ENCODE measurements at places on chromosomes 12 and 14.
A peak's percentile ranks its signal among the peaks of the same experiment; 100 is the strongest.

GRCh38 chr12:57461276-57461916, 1.8 kb downstream of the GLI1 start:
- H3K27me3 ChIP-seq = peaks cover 28% of the 10 kb centered on the region
- H3K4me1 ChIP-seq = peaks cover 49% of the 10 kb centered on the region
- H3K36me3 ChIP-seq = no peaks in the 10 kb centered on the region
- peak overlapping the region; percentile 88 for H3K4me3 ChIP-seq

DNA sequence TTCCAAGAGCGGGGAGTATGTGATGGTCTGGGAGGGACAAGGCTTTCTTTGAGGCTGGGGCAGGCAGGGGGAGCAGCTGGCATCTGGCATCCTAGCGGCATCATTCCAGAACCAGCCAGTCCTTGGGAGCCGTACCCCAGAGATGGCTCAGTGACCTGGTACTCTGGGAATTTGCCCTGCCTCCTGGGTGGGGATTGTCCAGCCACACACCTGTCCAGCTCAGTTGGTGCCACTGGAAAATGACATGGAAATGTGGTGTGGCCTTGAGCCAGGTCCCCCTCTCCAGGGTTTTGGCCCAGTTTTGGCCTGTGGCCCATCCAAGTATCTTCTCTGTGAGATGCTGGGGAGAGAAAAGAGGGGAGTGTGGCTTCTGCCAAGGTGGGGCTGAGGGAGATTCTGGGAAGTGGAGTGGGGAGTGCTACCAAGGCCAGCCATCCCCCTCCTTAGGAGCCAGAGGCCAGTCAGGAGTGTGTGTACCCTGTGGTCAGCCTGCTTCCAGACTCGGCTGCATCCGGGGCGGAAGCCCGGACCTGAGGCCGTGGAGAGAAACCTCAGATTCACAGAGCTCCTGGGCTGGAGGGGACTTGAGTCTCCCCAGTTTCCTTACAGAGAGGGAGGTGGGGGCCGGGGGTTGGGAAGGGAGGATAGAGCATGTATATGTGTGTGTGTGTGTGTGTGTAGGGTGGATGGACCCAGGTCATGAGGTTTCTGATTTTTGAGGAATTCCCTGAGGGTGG, 14.7 kb upstream of the KRT80 start:
- H3K4me1 ChIP-seq = no peaks in the 10 kb centered on the region
- no peaks in the 10 kb centered on the region for H3K36me3 ChIP-seq
- H3K27me3 ChIP-seq = peaks cover 49% of the 10 kb centered on the region
- DNase-seq = no peak

- H3K4me1 ChIP-seq = no peaks in the 10 kb centered on the region
- no peaks in the 10 kb centered on the region for H3K27me3 ChIP-seq
- DNase-seq = no peak
- no peak overlapping the region for H3K4me3 ChIP-seq
- no peak overlapping the region for H3K27ac ChIP-seq
Measured at GRCh38 chr12:79624378-79624777, 66.4 kb downstream of the PAWR start.

DNA sequence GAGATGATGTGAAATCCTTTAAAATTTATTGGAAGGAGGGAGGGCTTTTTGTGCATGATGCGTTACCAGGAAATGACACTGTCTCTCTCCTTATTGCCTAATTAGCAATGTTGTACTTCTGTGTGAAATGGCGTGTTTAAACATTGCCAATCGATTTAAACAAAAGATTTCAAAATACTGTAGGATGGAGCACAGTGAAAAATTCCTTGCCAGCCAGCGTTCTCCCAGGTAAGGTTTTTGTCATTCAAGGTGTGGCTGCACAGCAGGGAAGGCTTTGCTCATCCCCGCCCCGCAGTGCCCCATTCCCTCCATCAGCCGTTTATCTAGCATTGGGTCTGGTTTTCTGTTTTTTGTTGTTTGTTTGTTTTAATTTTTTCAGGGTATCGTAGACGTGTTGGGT, 137.3 kb downstream of the CACNA1C start:
- no peak overlapping the region for H3K4me3 ChIP-seq
- no peak overlapping the region for H3K27ac ChIP-seq
- no peaks in the 10 kb centered on the region for H3K4me1 ChIP-seq
- peaks cover 19% of the 10 kb centered on the region for H3K27me3 ChIP-seq
- DNase-seq = no peak

DNA sequence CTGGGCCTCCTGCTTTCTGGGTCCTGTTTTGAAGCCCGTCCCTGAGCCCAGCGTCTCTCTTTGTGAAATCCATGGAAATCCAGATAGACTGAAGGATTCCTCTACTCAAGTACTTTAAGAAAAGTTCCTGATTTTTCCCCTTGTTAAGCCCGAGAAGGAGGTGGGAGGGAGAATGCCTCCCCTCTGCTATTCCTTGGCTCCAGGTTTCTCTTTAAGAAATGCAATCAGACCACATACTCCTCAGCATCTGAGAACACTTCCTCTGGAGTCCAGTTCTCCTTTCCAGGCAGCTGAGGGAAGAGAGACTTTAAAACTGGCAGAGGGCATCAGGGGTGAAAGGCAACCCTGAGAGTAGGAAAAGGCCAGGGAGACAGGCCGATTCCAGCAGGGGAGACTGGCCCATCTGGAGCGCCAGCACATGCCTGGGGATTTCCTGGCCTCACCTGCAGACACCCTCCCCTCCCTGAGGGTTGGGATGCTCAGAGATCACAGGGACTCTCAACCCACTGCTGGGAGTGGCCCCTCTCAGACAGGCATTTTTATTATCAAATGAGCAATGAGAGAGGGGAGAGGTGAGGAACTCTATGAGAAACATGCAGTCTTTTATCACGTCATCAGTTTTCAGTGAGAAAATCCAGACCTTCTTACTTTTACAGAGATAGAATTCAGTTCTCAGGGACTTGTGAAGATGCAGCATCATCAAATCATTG, 2.0 kb upstream of the EMP1 start:
- H3K4me1 ChIP-seq = peaks cover 16% of the 10 kb centered on the region
- H3K27ac ChIP-seq = no peak overlapping the region
- no peaks in the 10 kb centered on the region for H3K27me3 ChIP-seq
- no peaks in the 10 kb centered on the region for H3K36me3 ChIP-seq
- H3K4me3 ChIP-seq = no peak overlapping the region

GRCh38 chr12:3381059-3382047, 109.7 kb upstream of the PRMT8 start:
- no peaks in the 10 kb centered on the region for H3K4me1 ChIP-seq
- H3K27me3 ChIP-seq = no peaks in the 10 kb centered on the region
- no peak overlapping the region for H3K27ac ChIP-seq
- H3K4me3 ChIP-seq = no peak overlapping the region
- DNase-seq = no peak

- H3K27ac ChIP-seq = peak overlapping the region; percentile 97
- no peak for DNase-seq
- no peaks in the 10 kb centered on the region for H3K27me3 ChIP-seq
- no peak overlapping the region for H3K4me3 ChIP-seq
- H3K36me3 ChIP-seq = no peaks in the 10 kb centered on the region
Measured at GRCh38 chr12:14964406-14964805, 3.0 kb upstream of the ARHGDIB start.

DNA sequence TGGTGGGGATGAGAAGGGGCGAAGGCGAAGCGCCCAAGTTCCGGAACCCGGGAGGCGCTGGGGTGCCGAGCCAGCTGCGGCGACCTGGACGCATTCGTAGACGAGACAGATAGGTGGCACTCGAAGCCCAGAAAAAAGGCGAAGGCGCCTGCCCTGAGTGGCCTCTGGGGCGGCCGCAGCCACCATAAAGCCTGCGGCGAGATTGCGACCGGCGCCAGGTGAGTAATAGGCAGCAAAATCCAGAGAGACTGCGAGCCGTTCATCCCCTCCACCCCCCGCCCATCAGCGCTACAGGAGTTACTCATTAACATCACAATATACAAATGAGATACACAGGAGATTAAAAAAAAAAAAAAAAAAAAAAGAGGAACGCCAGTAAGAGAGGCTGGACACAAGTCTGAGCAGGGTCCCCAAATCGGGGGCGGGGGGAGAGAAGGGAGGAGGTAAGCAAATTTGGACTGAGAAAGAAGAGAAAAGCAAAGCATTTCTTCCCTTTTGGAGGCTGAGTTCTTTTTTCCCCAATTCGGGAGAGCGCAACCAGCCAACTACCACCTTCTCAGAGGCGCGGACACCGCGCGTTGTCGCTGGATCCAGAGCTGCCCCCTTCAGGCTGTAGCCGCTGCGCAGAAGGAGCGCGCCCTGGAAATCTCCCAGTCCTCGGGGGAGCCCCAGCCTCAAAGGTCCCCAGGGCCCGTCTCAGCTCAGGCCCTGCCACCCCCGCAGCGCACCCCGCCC, 15.7 kb downstream of the TBX3 start:
- DNase-seq = no peak
- H3K27ac ChIP-seq = no peak overlapping the region
- no peaks in the 10 kb centered on the region for H3K36me3 ChIP-seq
- no peaks in the 10 kb centered on the region for H3K4me1 ChIP-seq

- peak overlapping the region; percentile 42 for H3K27ac ChIP-seq
- H3K36me3 ChIP-seq = no peaks in the 10 kb centered on the region
- H3K4me3 ChIP-seq = peak overlapping the region; percentile 86
- H3K27me3 ChIP-seq = no peaks in the 10 kb centered on the region
- peaks cover 17% of the 10 kb centered on the region for H3K4me1 ChIP-seq
Measured at GRCh38 chr12:30754383-30754749, 385 bp downstream of the CAPRIN2 start.

GRCh38 chr12:52086944-52087835, 7.7 kb downstream of the SMIM41 start:
- no peak overlapping the region for H3K4me3 ChIP-seq
- H3K36me3 ChIP-seq = no peaks in the 10 kb centered on the region
- no peak overlapping the region for H3K27ac ChIP-seq
- H3K27me3 ChIP-seq = no peaks in the 10 kb centered on the region
- peaks cover 2% of the 10 kb centered on the region for H3K4me1 ChIP-seq
- no peak for DNase-seq

GRCh38 chr12:130992448-130992847, 38.7 kb downstream of the ADGRD1 start:
- H3K27ac ChIP-seq = no peak overlapping the region
- peaks cover 2% of the 10 kb centered on the region for H3K27me3 ChIP-seq
- no peaks in the 10 kb centered on the region for H3K36me3 ChIP-seq
- no peak for DNase-seq
- no peaks in the 10 kb centered on the region for H3K4me1 ChIP-seq
- H3K4me3 ChIP-seq = no peak overlapping the region

- H3K4me3 ChIP-seq = no peak overlapping the region
- H3K4me1 ChIP-seq = no peaks in the 10 kb centered on the region
- H3K36me3 ChIP-seq = no peaks in the 10 kb centered on the region
- no peaks in the 10 kb centered on the region for H3K27me3 ChIP-seq
- no peak overlapping the region for H3K27ac ChIP-seq
- no peak for DNase-seq
Measured at GRCh38 chr14:76456200-76456599, 80.3 kb downstream of the ESRRB start.

GRCh38 chr12:131090274-131091210, 136.8 kb downstream of the ADGRD1 start:
- H3K36me3 ChIP-seq = no peaks in the 10 kb centered on the region
- peaks cover 7% of the 10 kb centered on the region for H3K27me3 ChIP-seq
- no peak overlapping the region for H3K27ac ChIP-seq
- peaks cover 7% of the 10 kb centered on the region for H3K4me1 ChIP-seq
- DNase-seq = no peak
- no peak overlapping the region for H3K4me3 ChIP-seq

- H3K4me1 ChIP-seq = peaks cover 4% of the 10 kb centered on the region
- H3K36me3 ChIP-seq = peaks cover 78% of the 10 kb centered on the region
- no peak overlapping the region for H3K4me3 ChIP-seq
- DNase-seq = no peak
- H3K27me3 ChIP-seq = no peaks in the 10 kb centered on the region
Measured at GRCh38 chr12:113929312-113929989, 36.7 kb downstream of the RBM19 start.

- H3K36me3 ChIP-seq = no peaks in the 10 kb centered on the region
- no peaks in the 10 kb centered on the region for H3K27me3 ChIP-seq
- no peak overlapping the region for H3K4me3 ChIP-seq
- DNase-seq = no peak
- no peaks in the 10 kb centered on the region for H3K4me1 ChIP-seq
- H3K27ac ChIP-seq = no peak overlapping the region
Measured at GRCh38 chr12:22919883-22920282, 294.9 kb downstream of the ETNK1 start.

- DNase-seq = no peak
- H3K4me1 ChIP-seq = no peaks in the 10 kb centered on the region
- H3K36me3 ChIP-seq = no peaks in the 10 kb centered on the region
- no peaks in the 10 kb centered on the region for H3K27me3 ChIP-seq
- H3K4me3 ChIP-seq = no peak overlapping the region
- H3K27ac ChIP-seq = no peak overlapping the region
Measured at GRCh38 chr12:21551841-21552465, 25.9 kb downstream of the SPX start.

- DNase-seq = no peak
- no peaks in the 10 kb centered on the region for H3K36me3 ChIP-seq
- peaks cover 29% of the 10 kb centered on the region for H3K4me1 ChIP-seq
- no peak overlapping the region for H3K4me3 ChIP-seq
- H3K27ac ChIP-seq = no peak overlapping the region
Measured at GRCh38 chr12:106581543-106582248, 1.1 kb upstream of the RFX4 start.

- H3K4me3 ChIP-seq = no peak overlapping the region
- H3K36me3 ChIP-seq = peaks cover 11% of the 10 kb centered on the region
- no peak for DNase-seq
- no peaks in the 10 kb centered on the region for H3K4me1 ChIP-seq
Measured at GRCh38 chr12:117010693-117011451, 88.3 kb downstream of the TESC start.

- H3K27me3 ChIP-seq = peaks cover 2% of the 10 kb centered on the region
- peaks cover 7% of the 10 kb centered on the region for H3K4me1 ChIP-seq
- no peak overlapping the region for H3K27ac ChIP-seq
- no peak overlapping the region for H3K4me3 ChIP-seq
- H3K36me3 ChIP-seq = no peaks in the 10 kb centered on the region
- no peak for DNase-seq
Measured at GRCh38 chr12:106919910-106920544, 35.7 kb upstream of the TMEM263 start.

DNA sequence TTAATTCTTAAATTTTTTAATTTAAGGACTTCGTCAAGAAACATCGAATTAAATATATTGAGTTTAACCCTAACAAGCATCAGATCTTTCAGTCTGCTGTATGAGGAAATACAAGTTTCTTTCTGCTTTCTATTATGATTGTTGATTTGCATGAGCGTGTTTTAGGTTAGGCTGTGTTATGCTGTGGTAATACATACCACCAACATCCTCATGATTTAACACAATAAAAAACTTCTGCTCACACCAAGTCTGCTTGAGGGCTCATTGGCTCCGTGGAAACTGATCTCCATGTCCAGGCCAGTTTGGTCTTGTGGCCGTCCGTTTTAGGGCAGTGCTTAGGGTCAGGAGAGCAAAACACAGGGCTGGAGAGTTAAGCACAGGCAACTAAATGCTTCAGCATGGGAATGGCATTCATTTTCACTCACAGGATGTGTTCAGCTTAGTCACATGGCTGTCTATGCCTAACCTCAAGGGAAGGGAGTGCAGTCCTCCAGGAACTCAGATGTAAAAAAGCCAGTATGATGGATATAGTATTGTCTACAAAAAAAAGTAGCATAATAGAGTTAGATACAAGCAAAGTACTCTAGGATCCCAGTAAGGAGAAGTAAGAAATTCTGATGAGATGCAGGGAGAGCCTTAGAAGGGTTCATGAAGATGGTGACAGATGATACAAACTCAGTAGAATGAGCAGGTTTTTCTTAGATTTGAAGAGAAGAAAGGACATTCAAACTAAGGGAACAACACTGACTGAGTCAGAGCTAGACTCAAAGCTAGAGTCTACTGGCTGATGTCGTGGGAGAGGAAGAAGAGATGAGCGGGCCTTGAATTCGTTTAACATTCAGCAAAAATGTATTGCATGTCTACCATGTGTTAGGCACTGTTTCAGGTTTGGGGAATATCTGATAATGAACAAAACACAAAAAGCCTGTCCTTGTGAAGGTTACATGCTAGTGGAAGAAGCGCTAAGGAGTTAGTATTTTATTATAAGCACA, 16.3 kb downstream of the MARK3 start:
- peaks cover 29% of the 10 kb centered on the region for H3K4me1 ChIP-seq
- no peaks in the 10 kb centered on the region for H3K36me3 ChIP-seq
- no peak overlapping the region for H3K4me3 ChIP-seq
- H3K27me3 ChIP-seq = no peaks in the 10 kb centered on the region
